ENCODE measurements at places on chromosomes 11 and 22.
A peak's percentile ranks its signal among the peaks of the same experiment; 100 is the strongest.

- DNase-seq = no peak
Measured at GRCh38 chr11:77776455-77776854, 44.1 kb downstream of the RSF1 start.

- no peak for DNase-seq
Measured at GRCh38 chr11:19753451-19754106, 40.9 kb downstream of the NAV2 start.

- DNase-seq = no peak
Measured at GRCh38 chr22:28052825-28053269, 133.8 kb upstream of the PITPNB start.

GRCh38 chr11:4441515-4441914, 7.6 kb upstream of the OR52K2 start:
- no peak for DNase-seq

DNA sequence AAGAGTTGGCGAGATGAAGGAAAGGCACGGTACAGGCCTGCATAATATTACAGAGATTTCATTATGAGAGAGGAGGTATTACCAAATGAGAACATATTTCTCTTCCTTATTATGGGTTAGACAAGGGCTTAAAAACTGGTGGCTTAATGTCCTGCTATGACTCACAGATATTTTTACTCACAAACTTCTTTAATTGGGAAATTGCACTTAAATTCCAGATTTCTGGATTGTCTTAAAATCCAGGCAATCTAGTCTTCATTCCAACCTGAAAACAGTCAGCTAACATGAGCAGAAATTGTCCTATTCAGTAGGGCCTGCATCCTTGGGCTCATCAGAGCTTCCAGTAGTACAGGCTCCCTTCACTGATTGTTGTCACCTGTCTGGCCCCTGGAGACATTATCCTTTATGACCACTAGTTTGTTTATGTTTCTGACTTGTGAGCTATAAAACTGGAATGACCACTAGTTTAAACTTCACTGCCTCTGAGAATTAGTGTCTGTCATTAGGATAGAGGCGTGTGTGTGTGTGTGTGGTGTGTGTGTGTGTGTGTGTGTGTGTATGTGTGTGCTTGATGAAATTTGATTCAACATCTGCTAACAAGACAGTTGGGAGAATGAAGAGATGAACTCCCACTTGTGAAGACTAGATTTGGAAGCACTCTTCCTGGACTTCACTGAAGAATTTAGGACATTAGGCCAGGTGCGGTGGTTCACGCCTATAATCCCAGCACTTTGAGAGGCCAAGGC, 25.1 kb downstream of the DBX1 start:
- DNase-seq = no peak

DNA sequence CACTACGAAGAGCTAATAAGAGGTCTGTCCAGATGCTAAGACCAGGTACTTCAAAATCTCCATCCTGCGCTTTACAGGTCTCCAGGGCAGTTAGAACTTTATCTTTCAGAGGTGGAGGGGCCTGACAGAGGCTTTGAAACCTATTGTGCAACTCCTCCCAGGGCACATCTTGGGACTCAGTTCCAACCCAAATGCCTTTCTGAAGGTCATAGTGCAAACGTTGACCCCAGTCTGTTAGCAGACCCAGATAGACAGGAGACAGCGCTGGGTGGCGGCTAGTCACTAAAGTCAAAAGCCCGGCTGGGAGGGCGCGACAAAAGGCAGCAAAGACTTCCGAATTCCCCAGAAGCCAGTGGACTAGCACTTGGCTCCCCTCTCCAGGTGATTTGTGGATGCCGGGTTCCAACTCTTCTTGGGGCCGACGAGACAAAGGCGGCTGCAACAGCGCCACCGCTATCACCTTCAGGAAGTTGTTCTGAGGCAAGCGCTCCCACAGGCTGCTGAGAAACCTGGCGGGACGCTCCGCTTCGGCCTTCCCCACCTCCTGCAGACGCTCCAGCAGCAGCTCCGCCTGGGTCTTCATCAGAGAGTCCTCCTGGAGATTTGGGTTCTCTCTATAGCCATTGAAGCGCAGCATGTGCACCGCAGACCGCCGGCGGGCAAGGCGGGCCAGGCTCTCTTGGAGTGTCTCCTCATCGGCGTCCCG, 728 bp downstream of the FANCF start:
- peak; percentile 29 for DNase-seq

GRCh38 chr11:68806931-68807844, 34.5 kb downstream of the CPT1A start:
- DNase-seq = no peak

- no peak for DNase-seq
Measured at GRCh38 chr11:71463331-71464211, 10.6 kb downstream of the NADSYN1 start.

- DNase-seq = no peak
Measured at GRCh38 chr22:41300661-41301060, 664 bp upstream of the ZC3H7B start.

DNA sequence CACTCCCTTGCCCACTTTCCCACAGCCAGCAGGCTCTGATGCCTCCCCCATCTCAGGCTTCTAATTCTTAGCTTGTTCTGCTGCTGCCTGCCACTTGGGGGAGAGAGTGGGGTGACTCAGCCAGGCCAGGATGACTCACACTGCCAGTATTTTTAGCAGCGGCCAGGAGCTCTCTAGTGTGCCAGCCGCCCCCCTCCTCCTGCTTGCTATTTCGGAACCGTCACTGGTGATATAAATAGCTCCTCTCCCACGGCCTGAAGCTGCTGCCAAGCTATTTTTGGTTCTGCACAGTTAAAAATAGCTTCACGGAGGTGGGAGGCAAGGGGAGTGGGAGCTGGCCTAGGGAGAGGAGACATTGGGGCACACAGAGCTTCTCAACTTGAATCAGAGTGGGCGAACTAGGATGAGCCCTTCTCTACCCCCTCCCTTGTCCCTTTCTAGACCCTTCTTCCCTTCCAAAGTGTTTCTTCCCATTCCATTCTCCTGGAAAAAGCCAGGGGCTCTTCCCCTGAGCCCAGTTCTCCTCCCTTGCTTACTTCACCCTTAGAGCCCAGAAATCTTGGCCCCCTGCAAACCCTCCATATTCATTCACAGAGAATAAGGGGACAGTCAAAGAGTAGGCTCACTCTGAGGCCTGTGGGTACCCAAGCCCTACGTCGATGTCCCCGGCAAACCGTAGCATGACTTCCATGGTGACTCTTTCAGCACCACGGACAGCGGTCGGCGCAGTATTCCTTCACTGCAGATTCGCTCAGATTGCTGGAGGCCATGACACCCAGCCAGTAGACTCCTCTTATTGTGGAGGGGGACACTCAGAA, 2.5 kb upstream of the NPAS4 start:
- DNase-seq = peak; percentile 26

- no peak for DNase-seq
Measured at GRCh38 chr11:102530558-102530957, at the start of gene MMP7. TSS of gene MMP7 (minus strand) at chr11:102530747. CDS start at chr11:102530700, 47 bp downstream.

DNA sequence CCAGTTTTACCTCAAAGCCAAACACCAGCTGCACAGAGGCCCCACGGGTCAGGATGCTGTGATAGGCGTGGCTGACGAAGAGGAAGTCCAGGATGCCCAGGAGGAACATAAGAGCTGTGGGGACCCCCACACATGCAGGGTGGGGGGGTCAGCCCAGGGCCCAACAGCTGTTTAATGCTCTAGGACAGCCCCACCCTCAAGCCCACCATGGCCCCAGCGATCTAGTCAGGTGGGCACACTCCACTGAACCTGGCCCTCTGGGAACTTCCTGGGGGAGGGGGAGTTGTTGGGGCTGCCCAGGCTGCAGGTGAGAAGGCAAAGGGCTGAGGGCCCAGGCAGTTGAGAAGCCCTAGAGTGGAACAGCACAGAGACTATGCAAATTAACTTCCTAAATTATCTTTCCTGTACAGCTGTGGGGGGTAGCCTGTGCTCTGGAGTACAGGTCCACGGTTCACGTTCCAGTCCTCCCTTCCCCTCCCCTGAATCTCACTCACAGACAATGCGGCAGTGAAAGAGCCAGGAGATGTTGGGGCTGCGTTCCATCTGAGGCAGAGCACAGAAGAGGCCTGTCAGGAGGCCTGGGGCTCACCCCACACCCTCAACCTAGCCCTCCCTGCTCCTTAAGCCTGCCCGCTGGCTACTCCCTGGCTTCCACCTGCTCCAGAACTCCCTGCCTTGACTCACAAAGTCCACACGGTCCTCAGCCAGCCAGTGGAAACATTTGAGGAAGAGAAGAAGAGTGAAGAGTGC, 1.9 kb downstream of the SYVN1 start:
- no peak for DNase-seq

GRCh38 chr11:126736682-126737572, 263.6 kb downstream of the KIRREL3 start:
- no peak for DNase-seq

DNA sequence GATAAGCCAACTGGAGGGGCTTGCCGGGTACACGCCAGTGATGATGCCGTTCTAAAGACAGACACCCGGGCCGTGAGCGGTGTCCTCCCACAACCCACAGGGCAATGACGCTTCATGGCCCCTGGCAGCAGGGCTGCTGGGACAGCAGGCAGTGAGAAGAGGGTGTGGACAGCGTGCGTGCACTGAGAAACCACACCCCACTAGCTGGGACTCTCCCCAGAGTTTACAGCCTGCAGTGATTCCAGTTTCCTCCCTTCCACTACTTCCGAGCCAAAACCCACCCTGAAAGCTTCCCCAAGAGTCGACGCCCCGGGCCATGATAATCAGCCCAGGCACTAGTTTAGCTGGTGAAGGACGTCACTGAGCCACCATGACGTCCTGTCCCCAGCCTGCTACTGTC, 29.2 kb downstream of the CPT1A start:
- DNase-seq = no peak

Data from activated CD4-positive, CD25-positive, alpha-beta regulatory T cell (primary cell).